ENCODE measurements at places on chromosomes 6 and 20.

DNA sequence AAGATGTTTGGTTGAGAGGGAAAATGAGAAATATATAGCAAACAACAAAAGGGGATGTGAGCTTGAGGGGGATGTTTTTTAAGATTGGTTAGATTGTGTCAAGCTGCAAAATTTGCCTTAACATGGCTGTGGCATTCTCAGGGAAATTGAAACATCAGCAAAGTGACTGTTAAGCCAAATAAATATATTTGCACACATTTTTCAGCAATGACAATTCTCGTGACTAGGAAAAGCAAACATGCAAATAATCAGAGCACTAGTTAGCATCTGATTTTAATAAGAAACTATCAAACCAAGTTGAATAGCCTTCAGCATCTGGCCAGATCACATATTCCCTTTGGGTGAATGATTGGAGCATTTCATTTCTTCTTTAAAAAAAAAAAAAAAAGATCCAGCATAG lies 262.8 kb downstream of the TBC1D7 start:
- DNase-seq: no peak

DNA sequence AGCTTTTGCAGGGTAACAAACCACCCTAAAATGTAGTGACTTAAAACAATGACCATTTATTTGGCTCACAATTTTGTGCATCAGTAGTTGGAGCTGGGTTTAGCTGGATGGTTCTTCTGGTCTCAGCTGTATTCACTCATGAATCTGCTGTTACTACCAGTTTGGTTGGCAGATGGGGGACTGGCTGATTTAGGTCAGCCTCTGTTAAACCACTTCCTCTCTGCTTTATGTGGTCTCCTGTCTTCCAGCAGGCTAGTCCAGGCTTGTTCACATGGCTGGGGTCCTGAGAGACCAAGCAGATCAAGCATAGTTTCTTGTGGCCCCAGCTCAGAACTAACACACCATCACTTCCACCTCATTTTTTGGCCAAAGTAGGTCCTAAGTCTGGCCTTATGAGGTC lies 67.2 kb upstream of the LAMP5 start:
- DNase-seq: no peak

- DNase-seq: no peak
Observed at GRCh38 chr6:144582939-144583613, 297.9 kb downstream of the UTRN start.

- DNase-seq: no peak
Observed at GRCh38 chr6:143166247-143166695, 105.6 kb downstream of the AIG1 start.

- no peak for DNase-seq
Observed at GRCh38 chr20:45998337-45998736, 10.4 kb upstream of the MMP9 start.

GRCh38 chr6:39451831-39452230 lies 129.3 kb upstream of the KCNK16 start:
- DNase-seq: no peak

GRCh38 chr6:129908858-129909257 lies 47.7 kb upstream of the TMEM244 start:
- no peak for DNase-seq

GRCh38 chr6:71490876-71491275 lies 202.3 kb downstream of the OGFRL1 start:
- DNase-seq: no peak

Measured in SW 1271 (cell line).